CD8-positive, alpha-beta memory T cell (primary cell): ENCODE measurements at places on chromosomes 2 and 18.

DNA sequence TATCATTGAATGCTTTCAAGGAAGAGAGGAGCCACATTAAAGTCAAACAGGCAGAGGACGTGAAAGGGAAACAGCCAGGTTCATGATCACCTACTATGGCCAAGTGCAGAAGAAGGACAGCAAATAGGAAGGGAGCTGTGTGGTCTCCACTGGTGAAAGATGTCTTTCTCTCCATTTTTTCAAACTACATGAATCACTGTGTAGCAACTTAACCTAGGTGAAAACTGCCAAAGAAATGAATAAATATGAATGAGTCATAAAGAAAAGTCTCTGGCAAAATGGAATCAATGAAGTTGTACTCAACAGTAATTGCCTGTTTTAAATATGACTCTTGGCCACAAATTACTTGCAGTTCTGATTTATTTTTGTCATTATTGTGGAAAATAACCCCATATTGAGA lies 452.6 kb upstream of the PKDCC start:
- no peaks in the 10 kb centered on the region for H3K27me3 ChIP-seq
- H3K4me1 ChIP-seq = no peaks in the 10 kb centered on the region
- H3K36me3 ChIP-seq = no peaks in the 10 kb centered on the region
- no peak for DNase-seq
- no peak overlapping the region for H3K4me3 ChIP-seq

GRCh38 chr18:66550366-66550765 lies 53.5 kb downstream of the CDH19 start:
- no peaks in the 10 kb centered on the region for H3K27me3 ChIP-seq
- no peak overlapping the region for H3K27ac ChIP-seq
- no peaks in the 10 kb centered on the region for H3K4me1 ChIP-seq
- H3K4me3 ChIP-seq = no peak overlapping the region
- DNase-seq = no peak

- H3K27ac ChIP-seq = no peak overlapping the region
- H3K4me1 ChIP-seq = no peaks in the 10 kb centered on the region
- H3K36me3 ChIP-seq = no peaks in the 10 kb centered on the region
- H3K4me3 ChIP-seq = no peak overlapping the region
- no peak for DNase-seq
These were observed 36.4 kb downstream of the TACR1 start for GRCh38 chr2:75162897-75163296.

- no peak overlapping the region for H3K27ac ChIP-seq
- H3K4me1 ChIP-seq = no peaks in the 10 kb centered on the region
- DNase-seq = no peak
- H3K36me3 ChIP-seq = no peaks in the 10 kb centered on the region
- no peaks in the 10 kb centered on the region for H3K27me3 ChIP-seq
- H3K4me3 ChIP-seq = no peak overlapping the region
These were observed 153.8 kb downstream of the AFF3 start for GRCh38 chr2:99988599-99988998.

- H3K4me1 ChIP-seq = no peaks in the 10 kb centered on the region
- no peaks in the 10 kb centered on the region for H3K27me3 ChIP-seq
- no peaks in the 10 kb centered on the region for H3K36me3 ChIP-seq
- no peak overlapping the region for H3K27ac ChIP-seq
- no peak for DNase-seq
These were observed 225.1 kb downstream of the ZNF385B start for GRCh38 chr2:179636100-179636980.

DNA sequence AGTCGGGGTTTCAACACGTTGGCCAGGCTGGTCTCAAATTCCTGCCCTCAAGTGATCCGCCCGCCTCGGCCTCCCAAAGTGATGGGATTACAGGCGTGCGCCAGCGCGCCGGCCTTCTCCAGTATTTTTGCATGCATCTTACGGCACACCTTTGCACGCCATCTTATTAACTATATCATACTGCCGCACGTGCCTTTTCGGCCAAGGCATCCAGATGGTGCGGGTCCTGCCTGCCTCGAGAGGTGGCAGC lies 765 bp upstream of the ING5 start:
- no peaks in the 10 kb centered on the region for H3K27me3 ChIP-seq
- H3K4me1 ChIP-seq = peaks cover 7% of the 10 kb centered on the region
- peak overlapping the region; percentile 51 for H3K27ac ChIP-seq
- peaks cover 6% of the 10 kb centered on the region for H3K36me3 ChIP-seq

- no peaks in the 10 kb centered on the region for H3K36me3 ChIP-seq
- no peaks in the 10 kb centered on the region for H3K27me3 ChIP-seq
- H3K4me3 ChIP-seq = no peak overlapping the region
- DNase-seq = no peak
These were observed 18.8 kb downstream of the TEX44 start for GRCh38 chr2:231611273-231612108.

DNA sequence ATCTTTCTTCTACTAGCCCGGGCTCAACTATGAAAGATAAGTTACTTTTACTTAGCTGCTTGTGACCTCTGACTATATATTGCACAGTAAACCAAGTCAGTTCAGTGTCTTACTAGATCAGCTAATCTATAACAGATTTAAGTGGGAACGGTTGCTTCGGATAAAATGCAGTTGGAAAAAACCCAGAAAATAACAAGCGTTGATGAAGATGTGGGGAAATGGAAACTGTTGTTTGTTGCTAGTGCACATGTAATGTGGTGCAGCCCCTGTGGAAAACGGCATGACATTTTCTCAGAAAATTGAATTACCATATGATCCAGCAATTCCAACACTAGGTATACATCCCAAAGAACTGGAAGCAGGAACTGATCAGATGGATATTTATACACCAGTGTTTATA lies 248.5 kb downstream of the PRKCE start:
- no peak overlapping the region for H3K4me3 ChIP-seq
- no peaks in the 10 kb centered on the region for H3K27me3 ChIP-seq
- no peaks in the 10 kb centered on the region for H3K36me3 ChIP-seq

DNA sequence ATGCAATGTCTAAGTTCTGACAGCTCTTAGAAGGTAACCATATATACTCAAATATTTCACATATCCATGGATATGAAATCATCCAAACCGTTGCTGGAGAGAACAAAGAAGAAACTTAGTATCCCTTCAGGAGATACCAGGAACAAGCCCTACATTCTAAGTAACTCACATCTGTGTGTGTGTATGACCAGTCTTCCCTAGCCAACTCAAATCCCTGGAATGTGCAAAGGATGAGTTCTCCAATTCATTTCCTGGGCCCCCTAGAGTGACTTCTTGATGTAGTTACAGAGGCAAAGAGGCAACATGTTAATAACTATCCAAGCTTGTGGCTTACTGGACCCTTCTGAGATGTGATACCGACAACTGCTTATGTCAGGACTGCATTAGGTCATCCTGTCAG lies 20.1 kb downstream of the TPGS2 start:
- H3K4me3 ChIP-seq = no peak overlapping the region
- no peak for DNase-seq
- peaks cover 5% of the 10 kb centered on the region for H3K4me1 ChIP-seq
- peaks cover 36% of the 10 kb centered on the region for H3K36me3 ChIP-seq
- H3K27me3 ChIP-seq = no peaks in the 10 kb centered on the region
- no peak overlapping the region for H3K27ac ChIP-seq

GRCh38 chr18:68940039-68940438 lies 142.2 kb downstream of the CCDC102B start:
- no peak overlapping the region for H3K27ac ChIP-seq
- H3K36me3 ChIP-seq = no peaks in the 10 kb centered on the region
- no peak overlapping the region for H3K4me3 ChIP-seq
- DNase-seq = no peak
- no peaks in the 10 kb centered on the region for H3K27me3 ChIP-seq

DNA sequence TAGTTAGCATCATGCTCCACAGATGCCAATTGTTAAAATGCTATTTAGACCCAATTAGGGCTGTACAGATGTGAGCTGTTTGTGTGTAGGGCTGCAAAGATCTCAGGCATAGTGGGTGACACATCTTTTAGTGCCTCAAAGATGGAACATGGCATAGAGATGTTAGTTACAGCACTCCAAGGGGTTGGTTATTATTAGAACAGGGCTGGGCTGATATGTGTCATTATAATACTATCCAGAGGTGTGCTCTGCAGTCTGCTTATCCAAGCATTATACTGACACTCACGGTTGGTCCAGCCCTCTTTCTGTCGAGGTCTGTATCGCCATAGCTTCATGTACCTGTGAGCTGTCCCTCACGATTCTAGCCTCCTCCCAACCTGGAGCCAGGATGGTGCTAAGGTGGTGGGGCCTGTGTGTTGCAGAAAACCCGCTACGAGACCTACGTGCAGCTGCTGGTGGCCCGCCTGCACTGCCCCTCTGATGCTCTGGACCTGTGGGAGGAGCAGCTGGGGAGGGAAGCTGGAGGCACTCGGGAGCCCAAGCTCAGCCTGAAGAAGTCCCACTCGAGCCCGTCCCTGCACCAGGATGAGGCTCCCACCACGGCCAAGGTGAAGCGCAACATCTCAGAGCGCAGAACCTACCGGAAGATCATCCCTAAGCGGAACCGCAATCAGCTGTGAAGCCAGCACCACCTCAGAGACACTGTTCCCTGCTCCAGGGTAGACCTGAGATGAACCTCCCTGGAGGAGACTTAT lies 27.1 kb downstream of the PSD4 start:
- H3K36me3 ChIP-seq = peaks cover 48% of the 10 kb centered on the region
- H3K4me3 ChIP-seq = no peak overlapping the region
- H3K4me1 ChIP-seq = peaks cover 15% of the 10 kb centered on the region
- no peaks in the 10 kb centered on the region for H3K27me3 ChIP-seq
- DNase-seq = no peak

DNA sequence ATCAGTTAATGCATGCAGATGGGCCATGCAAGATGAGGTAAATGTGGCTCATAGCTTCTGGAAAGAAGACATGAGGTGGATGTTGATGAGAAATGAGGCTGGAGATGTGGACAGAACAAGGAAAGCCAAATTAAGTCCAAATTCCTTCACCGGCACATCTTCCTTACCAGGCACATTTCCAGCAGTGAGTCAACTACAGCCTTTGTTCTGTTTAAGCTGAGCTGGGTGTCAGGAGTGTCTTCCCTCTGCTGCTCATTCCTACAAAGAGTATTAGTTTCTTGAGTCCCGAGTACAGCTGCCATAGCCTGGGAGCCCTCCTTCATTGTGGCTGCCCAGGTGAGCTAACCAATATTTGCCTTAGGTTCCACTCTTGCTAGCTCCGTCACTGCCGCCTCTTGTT lies 945.0 kb downstream of the SLC4A3 start:
- DNase-seq = no peak
- H3K4me1 ChIP-seq = no peaks in the 10 kb centered on the region

DNA sequence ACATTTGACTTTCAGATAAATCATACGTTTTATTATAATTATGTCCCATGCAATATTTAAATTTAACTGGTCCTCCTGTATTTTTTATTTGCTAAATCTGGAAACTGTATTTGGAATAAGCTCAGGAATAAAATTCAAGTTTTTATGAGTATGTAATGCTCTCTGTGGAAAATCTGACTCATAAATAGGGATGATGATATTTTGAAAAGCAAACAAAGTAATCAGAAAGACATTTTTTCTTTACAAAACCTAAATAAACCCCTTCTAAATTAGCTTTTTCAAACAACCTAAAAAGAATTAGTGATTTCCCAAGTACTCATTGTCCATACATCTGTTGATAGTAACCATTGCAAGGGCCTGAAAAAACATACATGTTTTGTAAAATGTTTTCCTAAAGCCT lies 41.1 kb downstream of the ASB1 start:
- H3K4me3 ChIP-seq = no peak overlapping the region
- H3K4me1 ChIP-seq = no peaks in the 10 kb centered on the region
- H3K27me3 ChIP-seq = no peaks in the 10 kb centered on the region
- no peak overlapping the region for H3K27ac ChIP-seq
- H3K36me3 ChIP-seq = no peaks in the 10 kb centered on the region
- no peak for DNase-seq

DNA sequence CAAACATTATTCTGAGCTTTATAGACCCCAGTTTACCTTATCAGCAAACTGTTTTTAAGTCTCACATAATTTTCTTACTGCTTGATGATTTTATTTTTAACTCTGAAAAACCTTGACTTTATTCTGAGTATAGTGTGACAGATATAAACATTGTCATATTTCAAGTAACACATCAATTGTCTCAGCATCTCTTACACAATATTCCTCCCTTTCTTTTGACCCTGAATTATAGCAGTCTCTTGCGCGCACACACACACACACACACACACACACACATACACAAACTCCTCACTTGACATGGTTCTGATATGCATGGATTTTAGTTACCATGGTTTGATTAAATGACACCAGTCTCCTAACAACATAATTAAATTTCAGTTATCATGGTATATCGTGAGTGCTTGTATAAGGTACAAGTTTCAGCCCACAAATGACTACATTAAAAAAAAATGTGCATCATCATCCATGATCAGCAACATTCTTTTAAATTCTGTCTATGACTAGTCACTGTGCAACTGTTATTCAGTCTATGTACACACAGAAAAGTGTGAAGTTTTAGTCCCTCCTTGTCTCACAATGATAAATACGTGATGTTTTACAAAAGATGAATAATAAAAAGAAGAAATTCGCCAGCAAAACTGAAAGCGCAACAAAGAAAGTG lies 39.5 kb upstream of the TACR1 start:
- H3K36me3 ChIP-seq = no peaks in the 10 kb centered on the region
- H3K4me3 ChIP-seq = no peak overlapping the region
- no peak overlapping the region for H3K27ac ChIP-seq
- no peaks in the 10 kb centered on the region for H3K4me1 ChIP-seq
- no peaks in the 10 kb centered on the region for H3K27me3 ChIP-seq
- DNase-seq = no peak

DNA sequence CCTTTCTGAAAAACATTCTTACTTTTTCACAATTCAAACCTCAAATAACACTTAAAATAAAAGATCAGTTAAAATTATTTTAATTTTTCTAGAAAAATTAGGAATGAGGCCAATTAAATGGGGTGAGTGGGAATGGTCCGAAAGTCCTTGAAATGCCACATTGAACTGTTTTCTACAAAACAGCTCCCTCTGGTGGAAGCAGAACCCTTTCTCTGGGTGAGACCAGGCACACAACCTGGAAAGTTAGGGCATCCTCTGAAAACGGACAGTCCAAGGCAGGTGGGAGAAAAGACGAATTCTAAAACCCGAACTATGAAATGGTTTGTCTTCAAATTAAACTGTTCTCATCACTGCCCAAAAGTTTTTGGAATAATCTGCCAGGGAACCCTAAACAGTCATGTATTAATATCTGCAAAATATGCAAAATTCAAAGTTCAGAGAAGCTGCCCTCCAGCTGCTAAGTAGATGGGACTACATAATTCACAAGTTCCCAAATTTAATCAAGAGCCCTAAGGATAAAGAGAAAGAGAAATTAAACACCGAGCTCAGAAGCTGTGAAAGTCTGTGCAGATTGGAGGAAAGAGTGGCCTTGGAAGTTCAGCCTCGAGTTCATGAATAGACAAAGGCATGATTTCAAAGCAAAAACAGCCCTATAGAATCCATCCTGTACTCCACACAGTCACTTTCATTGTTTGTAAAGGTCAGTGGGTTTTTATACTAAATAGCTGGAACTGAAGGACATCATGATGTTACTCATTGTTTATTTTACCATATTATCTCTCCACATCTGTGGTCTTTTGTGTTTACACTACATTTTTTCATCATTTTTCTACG lies 108.3 kb downstream of the PIEZO2 start:
- H3K4me3 ChIP-seq = no peak overlapping the region
- no peak overlapping the region for H3K27ac ChIP-seq
- no peaks in the 10 kb centered on the region for H3K4me1 ChIP-seq
- no peaks in the 10 kb centered on the region for H3K27me3 ChIP-seq

- peaks cover 6% of the 10 kb centered on the region for H3K36me3 ChIP-seq
- H3K4me1 ChIP-seq = no peaks in the 10 kb centered on the region
- H3K27ac ChIP-seq = no peak overlapping the region
- DNase-seq = no peak
These were observed 8.8 kb downstream of the COPS9 start for GRCh38 chr2:240127191-240127750.
